ENCODE measurements at places on chromosomes 7 and 10.
A peak's percentile ranks its signal among the peaks of the same experiment; 100 is the strongest.

DNA sequence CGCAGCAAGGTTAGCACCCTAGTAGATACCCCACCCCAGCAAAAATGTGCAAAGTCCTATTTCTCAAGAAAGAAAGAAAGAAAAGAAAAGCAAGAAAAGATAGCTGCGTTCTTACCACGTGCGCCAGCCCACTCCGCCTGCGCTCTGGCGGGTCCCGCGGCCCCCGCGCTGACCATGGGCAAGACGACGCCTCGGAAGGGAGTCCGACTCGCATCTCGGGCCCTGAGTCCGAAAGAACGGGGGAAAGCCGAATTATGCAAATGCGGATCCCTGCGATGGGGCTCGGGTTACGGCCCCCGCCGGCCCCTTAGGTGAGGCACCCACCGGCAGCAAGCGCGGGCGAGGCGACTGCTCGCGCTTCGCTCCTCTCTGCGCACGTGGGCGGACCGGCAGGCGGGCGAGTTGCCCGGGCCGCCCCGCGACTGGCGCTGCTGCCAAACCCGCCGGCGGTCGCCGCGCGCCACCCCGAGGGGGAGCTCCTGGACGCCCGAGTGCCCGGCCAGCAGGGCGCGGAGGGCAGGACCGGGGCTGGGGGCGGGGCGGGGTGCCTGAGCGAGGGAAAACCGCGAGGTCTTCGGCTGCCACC, 2.4 kb upstream of the EGR2 start:
- DNase-seq, result peak; percentile 77

GRCh38 chr10:35223016-35223415, 96.4 kb downstream of the CREM start:
- no peak for DNase-seq

- no peak for DNase-seq
These were observed 6.2 kb downstream of the AVL9 start for GRCh38 chr7:32501522-32501921.

DNA sequence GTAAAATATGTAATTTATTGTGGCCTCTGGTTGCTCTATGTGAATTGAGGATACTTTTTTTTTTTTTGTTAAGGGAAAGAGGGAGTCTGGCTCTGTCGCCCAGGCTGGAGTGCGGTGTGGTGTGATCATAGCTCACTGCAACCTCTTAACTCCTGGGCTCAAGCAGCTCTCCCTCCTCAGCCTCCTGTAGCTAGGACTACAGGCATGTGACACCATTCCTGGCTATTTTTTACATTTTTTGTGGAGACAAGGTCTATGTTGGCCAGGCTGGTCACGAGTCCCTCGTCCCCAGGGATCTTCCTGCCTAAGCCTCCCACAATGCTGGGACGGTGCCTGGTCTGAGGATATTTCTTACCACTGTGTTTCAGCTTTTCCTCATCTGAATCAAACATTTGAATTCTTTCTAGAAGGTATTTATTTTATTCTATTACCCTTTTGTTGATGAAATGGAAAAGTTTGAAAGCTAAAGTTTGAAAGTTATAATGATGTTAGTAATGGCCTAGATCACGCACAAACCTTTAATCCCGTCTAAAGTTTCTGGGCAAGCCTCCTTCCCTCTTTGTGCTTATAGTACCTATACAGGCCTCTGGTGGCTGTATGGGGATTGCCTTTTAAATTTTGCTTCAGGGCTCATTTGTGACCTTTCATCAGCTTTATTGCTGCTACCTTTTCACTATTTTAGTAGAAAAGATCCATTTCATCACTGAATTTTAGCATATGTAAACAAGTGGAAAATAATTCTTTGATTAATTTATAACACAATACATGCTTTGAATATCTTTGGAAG, 2.0 kb downstream of the IFRD1 start:
- DNase-seq, result no peak

DNA sequence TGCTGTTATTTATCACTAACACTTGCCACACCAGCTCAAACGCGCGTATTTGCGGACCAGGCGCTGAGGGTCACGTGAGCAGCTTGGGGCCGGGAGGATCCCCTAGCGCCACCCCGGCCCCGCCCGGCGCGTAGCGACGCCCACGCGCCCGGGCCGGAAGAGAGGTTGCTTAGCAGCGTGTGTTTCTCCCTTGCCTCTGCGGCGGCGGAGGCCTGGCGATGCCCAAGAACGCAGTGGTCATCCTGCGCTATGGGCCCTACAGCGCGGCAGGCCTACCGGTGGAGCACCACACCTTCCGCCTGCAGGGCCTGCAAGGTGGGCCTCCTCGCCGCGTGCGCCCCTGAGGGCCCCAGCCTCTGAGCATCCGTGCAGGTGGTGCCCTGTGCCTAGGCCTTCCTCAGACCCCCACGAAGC, at the start of gene C10orf53:
C10orf53 (plus strand) TSS at position 172 of the 414 bp plus-strand sequence; CDS start at position 219, 47 bp downstream.
- DNase-seq, result no peak

DNA sequence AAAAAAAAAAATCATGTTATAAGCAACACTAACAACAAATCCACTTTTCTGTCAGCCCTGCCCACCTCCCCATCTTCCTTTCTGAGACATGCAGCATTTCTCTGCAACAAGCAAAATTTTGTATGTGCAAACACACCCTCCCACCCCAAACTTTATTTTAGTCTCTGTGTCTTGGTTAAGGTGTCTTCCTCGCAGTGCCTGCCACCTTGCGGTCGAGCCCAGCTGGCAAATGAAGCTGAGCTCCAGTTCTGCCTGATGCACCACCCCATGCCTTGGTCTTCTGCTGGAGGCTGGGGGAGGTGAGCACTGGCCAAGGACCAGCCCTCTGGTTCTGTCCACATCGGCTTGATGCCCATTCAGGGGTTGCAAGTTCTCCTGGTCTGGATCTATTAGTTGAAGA, 206.3 kb downstream of the MGMT start:
- DNase-seq, result no peak
